ENCODE measurements at places on chromosomes 16 and 17. TPM values are rescaled to one million over a fixed set of nuclear protein-coding genes. Genes with fewer than 3 reads are reported as not detected.

DNA sequence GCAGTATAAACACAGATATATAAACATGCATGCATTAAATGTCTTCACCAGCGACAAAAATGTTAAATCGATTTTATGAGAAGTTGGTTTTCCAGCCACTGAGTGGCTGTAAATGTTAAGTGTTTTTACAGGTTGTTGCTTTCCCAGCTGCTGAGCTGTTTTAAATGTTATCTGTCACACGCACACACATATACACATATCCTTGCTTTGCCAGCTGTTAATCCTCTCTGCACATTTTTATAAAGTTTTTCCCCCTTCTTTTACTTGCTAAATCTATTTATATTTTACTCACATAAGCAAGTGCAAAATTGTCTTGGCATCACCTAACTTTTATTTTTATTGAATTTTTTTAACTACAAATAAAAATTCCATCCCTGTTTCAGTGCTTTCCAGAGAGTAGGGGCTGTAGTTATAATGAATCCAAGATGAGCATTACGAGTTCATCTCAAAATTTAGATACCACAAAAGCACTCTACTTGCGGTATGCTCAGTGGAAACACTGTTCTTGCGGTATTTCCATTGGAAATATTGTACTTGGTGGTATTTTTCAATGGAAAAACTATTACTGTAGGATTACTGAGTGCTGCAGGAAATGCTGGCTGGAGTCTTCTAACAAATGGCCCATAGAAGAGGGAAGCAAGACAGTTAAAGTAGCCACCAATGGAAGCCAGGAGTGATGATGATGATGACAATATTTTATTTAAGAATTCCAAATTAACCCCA, 124.9 kb upstream of the KCNJ16 start:
- no peak for DNase-seq

CTRL gene
- total RNA-seq: 2.1 TPM

DNA sequence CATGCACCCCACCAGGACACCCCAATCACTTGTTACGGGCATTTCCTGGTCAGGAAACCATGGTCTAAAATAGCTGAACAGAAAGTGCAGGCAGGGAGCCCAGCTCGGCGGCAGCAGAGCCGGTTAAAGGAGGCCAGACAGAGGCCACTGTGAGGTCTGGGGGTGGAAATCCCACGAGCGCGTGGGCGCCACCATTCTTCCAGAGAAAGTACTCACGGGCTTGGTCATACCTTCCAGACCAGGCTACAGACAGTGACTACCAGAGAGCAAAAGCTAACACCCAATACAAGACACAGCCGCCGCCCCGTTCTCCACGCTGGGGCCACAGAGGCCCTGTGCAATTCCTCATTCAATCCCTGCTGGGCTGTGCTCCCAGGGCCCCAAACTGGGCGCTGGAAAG, 11.9 kb downstream of the CEP131 start:
- DNase-seq: no peak

MARF1 gene
- total RNA-seq: 47.1 TPM

DNA sequence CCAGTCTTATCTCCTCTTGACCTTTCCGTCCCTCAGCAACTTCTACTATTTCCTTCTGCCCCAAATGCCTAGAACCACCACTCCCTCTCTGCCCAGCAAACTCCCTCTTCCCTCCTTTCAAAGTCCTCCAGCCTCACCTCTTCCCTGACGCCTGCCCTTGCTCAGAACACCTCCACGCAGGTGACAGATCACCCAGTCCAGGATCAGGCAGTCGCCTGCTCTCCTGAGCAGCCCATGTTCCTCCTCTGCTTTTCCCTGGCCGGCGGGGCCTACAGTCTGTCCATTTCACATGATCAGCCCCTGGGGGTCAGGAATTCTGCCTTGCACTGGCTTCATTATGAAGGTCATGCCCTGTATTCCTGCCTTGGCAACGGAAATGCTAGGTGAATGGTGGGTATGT, 422 bp downstream of the CD300LF start:
- no peak for DNase-seq

DNA sequence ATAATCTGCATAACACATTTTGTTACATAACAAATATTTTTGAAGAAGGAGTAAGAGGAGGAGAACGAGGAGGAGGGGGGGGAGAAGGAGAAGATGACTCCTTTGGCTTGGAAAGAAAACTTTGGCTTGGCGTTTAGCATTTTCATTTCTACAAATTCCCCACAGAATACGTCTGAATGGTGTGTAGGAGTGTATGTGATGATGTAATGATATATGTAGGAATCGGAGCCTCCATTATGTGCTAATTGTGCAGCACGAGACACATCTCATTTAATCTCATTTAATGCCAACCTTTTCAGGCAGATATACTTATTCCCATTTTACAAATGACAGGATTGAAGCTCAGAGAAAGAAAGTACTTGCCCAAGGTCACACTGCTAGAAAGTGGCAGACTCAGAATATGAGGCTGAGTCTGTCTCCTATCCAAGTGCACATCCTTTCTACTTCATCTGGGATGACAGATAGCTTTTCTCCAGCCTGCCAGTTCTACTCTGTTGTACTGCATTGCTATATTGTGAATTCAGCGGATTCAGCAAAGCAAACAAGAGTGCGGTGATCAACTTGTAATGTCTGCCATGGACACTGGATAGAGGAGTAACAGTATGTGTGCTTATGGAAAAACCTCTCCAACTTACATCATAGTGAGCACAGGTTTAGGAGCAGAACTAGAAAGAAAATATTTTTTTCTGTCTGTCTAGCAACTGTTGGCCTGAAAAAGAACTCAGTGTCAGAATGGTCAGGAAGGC, 10.4 kb upstream of the SLC47A2 start:
- DNase-seq: no peak

DNA sequence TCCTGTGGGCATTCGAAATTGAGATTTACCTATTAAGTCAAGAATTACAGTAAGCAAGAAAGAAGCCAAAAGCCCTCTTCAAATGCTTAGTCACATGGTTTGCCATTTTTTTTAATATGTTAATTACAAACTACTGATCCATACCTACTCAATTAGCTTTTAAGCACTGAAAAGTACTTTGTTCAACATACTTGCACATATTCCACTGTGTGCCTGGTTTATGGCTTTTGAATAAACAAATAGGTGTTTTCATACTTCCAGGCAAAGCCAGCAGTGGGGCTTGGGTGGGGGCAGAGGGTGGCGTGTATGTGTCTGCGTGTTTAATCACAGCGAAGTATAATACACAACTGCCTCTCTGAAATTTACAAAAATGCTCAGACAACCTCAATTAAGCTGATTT, 51.4 kb downstream of the GAS7 start:
- no peak for DNase-seq

CCL1 gene
- total RNA-seq: not detected

ERN2 gene
- total RNA-seq: 408 TPM

DNA sequence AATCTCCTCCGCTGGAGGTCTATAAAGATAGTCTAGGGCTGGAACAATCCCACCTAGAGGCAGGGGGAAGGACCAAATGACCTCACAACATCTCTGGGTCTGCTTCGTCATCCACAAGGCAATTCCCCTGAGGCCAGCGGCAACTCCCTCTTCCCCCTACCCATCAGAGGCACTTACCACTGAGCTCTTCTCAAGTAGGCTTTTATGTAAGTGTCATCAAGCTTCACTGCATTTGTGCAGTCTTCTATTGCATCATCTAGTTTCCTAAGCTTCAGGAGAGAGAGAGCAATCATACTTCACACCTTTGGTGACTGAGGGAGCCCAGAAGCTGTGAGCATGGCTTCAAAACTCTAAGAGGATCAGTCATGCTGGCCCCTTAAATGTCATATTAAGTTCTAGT, 21.0 kb downstream of the CNP start:
- no peak for DNase-seq

NKD1 gene
- 1.9 TPM for total RNA-seq

HS3ST2 gene
- 4.5 TPM for total RNA-seq

GRCh38 chr17:82588266-82589175, 59.7 kb downstream of the WDR45B start:
- DNase-seq: no peak

- DNase-seq: no peak
Observed at GRCh38 chr16:64925166-64925565, 196.7 kb downstream of the CDH11 start.

GRCh38 chr16:15887283-15887682, 1.1 kb downstream of the CEP20 start:
- DNase-seq: no peak

SLC5A11 gene
- not detected for total RNA-seq

DNA sequence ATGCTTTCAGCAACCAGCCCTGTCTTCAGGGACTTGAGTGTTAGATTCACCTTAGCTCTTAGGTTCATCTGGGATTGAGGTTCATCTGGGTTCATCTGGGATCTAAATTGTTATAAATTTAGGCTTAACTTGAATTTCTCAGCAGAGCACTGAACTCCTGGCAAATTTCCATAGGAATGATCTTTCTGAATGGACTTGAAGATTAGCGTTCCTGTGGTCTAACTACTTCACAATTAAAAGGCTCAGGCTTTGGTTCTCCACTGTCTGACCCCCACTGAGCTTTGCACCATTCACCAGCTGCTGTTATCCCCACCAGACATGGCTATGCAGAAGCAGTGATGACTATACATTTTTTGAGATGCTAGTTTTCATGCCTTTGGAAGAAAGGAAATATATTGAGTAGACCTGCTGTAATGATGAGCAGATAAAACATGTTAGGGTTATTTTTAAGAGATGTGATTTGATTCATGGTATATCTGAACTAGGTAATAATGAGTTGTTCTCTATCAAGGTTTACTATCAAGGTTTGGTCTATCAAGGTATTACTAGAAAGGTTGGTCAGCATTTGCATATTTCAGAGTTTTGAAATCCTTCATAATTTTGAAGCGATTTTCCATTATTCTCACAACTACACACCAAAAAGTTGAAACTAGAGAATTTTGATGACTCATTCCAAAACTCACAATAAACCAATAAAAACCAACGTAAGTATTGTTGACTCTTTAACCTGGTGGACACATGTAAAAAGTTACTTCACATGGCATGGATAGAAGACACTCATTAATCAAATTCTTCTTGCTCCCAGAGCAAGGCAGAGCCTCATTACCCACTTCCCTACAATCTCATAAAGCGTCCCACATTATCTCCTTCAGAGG, 71.7 kb downstream of the SNX11 start:
- DNase-seq: no peak

DNA sequence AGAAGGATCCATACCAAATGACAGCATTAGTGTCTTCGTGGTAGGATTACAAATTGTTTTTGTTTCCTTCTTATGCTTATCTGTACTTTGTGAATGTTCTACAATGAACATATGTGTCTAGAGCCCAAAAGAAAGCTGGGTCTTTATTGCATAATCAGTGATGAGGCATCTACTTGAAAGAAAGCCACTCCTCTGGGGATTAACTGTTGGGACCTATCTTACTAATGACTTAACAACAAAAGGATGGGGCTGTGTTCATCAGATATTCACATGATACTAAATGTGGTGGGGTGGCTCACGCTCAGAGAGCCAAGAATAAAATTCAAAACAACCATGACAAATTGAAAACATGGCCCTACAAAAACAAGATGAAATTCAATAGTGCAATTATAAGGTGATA, 160.2 kb downstream of the RGS9 start:
- DNase-seq: no peak

GRCh38 chr17:66301864-66302741, at the start of gene PRKCA:
Gene PRKCA, plus strand, starts transcription at chr17:66302613.
- DNase-seq: peak; percentile 84

MTHFSD gene
- total RNA-seq: 51.1 TPM

GRCh38 chr17:1109606-1110540, 69.9 kb downstream of the ABR start:
- peak; percentile 91 for DNase-seq

DNA sequence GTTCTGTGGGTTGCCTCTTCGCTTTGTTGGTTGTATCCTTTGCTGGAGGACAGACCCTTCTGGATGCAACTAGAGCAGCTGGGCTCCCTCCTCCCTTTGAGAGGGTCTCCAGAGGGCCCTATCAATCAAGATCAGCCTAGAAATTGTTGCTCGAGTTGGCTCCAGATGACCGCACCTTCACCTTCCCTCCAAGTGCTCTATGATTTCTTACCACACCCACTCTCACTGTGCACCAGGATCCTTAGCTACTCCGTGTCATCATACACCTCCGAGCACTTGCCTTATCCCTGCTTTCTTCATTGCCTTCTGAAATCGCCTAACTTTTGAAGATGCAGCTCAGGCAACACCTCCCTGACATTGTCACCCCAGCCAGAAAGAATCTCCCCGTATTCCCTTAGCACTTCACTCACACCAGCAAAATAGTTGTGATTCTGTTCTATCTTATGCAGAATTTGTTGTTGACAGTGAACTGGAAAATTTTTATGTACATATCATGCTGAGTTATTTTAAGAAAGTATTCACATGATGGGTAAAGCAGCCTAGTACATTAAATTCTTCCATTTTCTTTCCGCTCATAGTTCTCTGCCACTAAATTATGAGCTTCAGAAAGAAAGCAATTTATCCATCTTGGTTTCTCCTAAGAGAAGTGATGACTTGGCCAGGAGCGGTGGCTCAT, 52.9 kb downstream of the ABAT start:
- no peak for DNase-seq

ABCA8 gene
- total RNA-seq: 27.5 TPM

All from transverse colon (tissue), 4 donors.